Cortex of kidney (tissue), 1 donor: ENCODE measurements at places on chromosomes 3 and 15.

DNA sequence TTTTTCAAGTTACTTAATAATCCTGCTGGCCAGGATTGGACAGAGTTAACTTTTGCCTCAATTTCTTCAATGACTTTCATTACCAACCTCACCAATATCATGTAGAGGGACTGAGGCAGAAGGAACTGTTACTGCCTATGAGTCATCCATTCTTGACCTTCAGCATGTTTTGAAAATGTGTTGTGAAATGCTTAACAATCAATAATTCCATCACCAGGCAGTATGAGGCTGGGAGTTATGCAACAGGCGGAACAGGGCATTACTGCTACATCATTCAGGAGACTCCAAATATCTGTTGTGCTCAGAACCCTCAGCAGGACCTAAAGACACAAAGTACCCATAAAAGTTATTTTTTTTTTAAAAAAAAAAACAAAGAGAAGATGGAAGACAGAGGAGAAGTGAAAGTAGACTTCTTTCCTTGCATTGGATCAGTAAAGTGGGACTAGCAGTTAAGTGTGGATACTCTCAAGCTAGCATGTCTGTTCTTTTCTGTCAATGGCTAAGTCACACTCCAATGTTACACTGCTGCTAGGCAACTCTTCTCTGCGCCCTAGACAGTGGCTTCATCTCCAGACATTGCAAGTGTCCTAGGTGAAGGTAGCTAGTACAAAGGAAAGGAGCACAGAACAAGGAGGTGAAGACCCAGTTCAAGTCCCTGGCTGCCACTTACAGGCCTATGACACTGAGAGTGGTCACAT is 184.9 kb upstream of the LPP start:
- no peak for DNase-seq

GRCh38 chr3:164940745-164941144 is 137.6 kb downstream of the SI start:
- DNase-seq, result no peak

DNA sequence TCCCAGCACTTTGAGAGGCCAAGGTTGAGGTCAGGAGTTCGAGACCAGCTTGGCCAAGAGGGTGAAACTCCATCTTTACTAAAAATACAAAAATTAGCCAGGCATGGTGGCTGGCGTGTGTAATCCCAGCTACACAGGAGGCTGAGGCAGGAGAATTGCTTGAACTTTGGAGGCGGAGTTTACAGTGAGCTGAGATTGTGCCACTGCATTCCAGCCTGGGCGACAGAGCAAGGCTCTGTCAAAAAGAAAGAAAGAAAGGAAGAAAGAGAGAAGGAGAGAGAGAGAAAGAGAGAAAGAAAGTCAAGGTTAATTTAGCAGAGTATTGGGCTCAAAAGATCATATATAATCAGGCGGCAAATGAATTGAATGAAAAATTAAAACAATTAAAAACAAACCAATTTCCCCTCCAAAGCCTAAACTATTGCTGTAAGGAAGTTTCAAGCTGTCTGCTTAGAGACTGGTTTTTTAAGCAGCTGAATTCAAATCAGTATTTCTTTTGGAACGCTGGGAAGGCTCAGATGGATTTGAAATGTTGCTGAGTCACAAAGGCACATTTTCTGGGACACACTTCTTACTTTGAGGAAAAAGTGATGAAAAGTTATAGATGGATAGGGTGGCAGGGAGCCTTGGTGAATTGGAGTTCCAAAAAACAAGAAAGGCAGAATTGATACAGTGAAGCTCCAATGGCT is 81.3 kb upstream of the BHLHE40 start:
- no peak for DNase-seq

GRCh38 chr3:185878920-185879319 is 54.1 kb upstream of the IGF2BP2 start:
- no peak for DNase-seq

DNA sequence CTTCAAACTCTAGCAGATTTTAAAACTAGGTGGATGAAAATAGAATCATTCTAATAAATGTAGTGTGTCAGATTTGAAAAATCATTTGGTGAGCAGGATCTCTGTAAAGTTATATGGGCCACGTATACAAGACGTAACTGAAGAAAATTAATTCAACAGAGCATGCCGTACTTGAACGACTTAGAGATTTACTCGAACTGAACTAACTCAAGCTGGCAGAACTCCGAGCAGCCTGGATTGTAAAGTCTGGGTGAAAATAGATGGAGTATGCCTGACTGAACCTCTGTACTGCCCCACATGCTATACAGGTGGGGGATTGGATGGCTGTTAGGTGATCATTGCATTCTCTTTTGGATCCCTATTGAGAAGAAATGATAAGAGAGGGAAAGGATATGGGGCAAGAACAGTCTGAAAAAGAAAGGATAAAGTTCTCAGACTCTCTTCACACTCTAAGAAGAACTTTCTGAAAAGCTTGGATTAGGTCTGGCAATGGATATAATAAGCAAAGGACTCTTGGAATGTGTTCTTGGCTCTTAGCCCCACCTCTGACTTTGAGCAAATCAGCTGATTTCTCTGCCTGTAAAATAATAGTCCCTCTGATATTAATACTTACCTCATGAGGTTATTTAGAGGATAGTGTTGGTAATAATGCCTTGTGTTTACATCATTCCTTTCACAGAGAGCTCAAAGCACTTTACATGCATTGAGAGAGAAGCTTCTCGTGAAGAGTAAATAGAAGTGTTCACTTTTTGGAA is 147.5 kb downstream of the FILIP1L start:
- no peak for DNase-seq
